ENCODE measurements at places on chromosomes 7 and 10. TPM values are rescaled to one million over a fixed set of nuclear protein-coding genes. Genes with fewer than 3 reads are reported as not detected.

- H3K27ac ChIP-seq = no peak overlapping the region
- DNase-seq = no peak
- H3K27me3 ChIP-seq = no peaks in the 10 kb centered on the region
- H3K4me3 ChIP-seq = no peak overlapping the region
- H3K4me1 ChIP-seq = peaks cover 6% of the 10 kb centered on the region
Observed at GRCh38 chr10:98391578-98391991, 23.4 kb downstream of the PYROXD2 start.

DNA sequence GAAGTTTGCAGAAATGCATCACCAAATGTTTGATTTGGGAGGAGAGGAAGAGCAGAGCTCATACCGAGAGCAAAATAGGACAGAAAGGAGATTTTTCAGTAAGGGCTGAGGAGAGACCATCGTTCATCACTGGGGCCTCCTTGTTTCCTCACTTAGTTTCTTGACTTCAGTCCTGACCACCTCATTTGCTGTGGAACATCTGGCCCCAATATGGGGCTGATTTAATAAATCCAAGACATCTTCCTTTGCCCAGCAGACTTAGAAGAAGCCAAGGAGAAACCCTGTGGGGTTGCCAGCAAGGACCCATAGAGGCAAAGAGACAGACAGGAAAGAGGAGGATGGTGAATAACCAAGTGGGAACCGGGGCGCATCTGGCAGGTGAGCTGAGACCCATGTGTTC lies 60.4 kb downstream of the CHST3 start:
- H3K4me1 ChIP-seq = no peaks in the 10 kb centered on the region
- H3K4me3 ChIP-seq = no peak overlapping the region
- H3K27me3 ChIP-seq = no peaks in the 10 kb centered on the region
- no peaks in the 10 kb centered on the region for H3K36me3 ChIP-seq

GRCh38 chr7:94355454-94355853 lies 39.2 kb upstream of the COL1A2 start:
- no peak overlapping the region for H3K4me3 ChIP-seq
- peaks cover 19% of the 10 kb centered on the region for H3K4me1 ChIP-seq
- no peak for DNase-seq

GRCh38 chr7:15838265-15838664 lies 151.8 kb upstream of the MEOX2 start:
- no peak overlapping the region for H3K4me3 ChIP-seq
- H3K27ac ChIP-seq = no peak overlapping the region
- H3K4me1 ChIP-seq = peaks cover 3% of the 10 kb centered on the region
- no peaks in the 10 kb centered on the region for H3K36me3 ChIP-seq
- no peaks in the 10 kb centered on the region for H3K27me3 ChIP-seq

GRCh38 chr7:99030457-99030856 lies 113.5 kb downstream of the SMURF1 start:
- H3K27me3 ChIP-seq = no peaks in the 10 kb centered on the region
- H3K4me1 ChIP-seq = no peaks in the 10 kb centered on the region
- H3K36me3 ChIP-seq = peaks cover 67% of the 10 kb centered on the region
- no peak overlapping the region for H3K4me3 ChIP-seq
- DNase-seq = no peak

GRCh38 chr10:131790021-131790420 lies 110.8 kb upstream of the PPP2R2D start:
- no peaks in the 10 kb centered on the region for H3K27me3 ChIP-seq
- no peaks in the 10 kb centered on the region for H3K36me3 ChIP-seq

DNA sequence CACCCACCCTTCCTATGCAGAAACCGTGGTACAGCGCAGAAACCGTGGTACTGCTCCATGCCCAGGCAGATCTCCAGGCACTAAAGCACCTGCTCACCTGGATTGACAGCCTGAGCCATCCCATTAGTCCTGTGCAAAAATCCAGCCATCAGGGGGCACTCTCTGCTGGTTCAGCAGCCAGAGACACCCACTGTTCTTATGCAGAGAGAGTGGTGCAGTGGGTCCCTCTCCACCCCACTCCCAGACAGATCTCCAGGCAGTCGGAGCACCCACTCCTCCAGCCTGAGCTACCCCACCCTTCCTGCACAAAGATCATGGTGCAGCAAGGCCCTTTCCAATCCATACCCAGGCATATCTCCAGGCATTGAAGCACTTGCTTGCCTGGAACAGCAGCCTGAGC lies 219.8 kb downstream of the CTNNA3 start:
- no peak for DNase-seq
- no peak overlapping the region for H3K4me3 ChIP-seq
- no peaks in the 10 kb centered on the region for H3K36me3 ChIP-seq
- no peak overlapping the region for H3K27ac ChIP-seq

GRCh38 chr7:112937651-112938415 lies 147.6 kb upstream of the TMEM168 start:
- no peak overlapping the region for H3K27ac ChIP-seq
- no peaks in the 10 kb centered on the region for H3K36me3 ChIP-seq
- no peaks in the 10 kb centered on the region for H3K27me3 ChIP-seq
- H3K4me1 ChIP-seq = peaks cover 24% of the 10 kb centered on the region

DNA sequence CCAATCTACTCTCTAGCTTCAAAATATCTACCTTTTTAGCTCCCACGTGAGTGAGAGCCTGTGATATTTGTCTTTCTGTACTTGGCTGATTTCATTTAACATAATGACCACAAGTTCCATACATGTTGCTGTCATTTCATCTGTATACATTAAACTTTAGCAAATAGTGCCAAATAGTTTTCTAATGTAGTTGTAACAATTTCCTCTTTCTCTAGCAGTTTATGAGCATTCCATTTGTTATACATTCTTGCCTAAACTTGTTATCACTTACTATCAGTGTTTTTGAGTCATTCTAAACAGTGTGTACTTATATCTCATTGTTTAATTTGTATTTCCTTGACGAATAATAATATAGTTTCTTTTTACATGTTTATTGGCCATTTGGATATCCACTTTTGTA lies 77.2 kb downstream of the NEUROD6 start:
- H3K27me3 ChIP-seq = no peaks in the 10 kb centered on the region
- H3K4me3 ChIP-seq = no peak overlapping the region
- DNase-seq = no peak
- no peak overlapping the region for H3K27ac ChIP-seq
- no peaks in the 10 kb centered on the region for H3K36me3 ChIP-seq

DNA sequence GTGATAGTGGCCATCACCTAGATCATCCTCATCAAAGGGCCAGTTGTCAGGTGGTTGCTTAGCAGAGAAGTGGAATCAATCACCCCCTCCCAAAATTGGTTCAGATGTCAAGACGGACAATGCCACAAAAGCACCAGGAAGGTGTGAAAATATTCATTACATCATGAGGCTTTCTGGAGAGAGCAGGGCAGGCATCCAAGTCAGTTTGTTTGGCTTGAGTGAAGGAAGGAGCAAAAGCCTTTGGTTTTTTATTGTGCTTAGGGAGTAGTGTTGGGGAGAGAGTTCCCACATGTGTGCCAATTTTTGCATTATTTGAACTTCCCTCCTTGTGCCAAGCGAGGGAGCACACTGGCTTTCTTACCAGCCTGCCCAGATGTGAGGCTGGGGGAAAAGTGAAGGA lies 1082.9 kb downstream of the LRMDA start:
- H3K27me3 ChIP-seq = no peaks in the 10 kb centered on the region
- H3K27ac ChIP-seq = no peak overlapping the region
- no peaks in the 10 kb centered on the region for H3K4me1 ChIP-seq
- H3K36me3 ChIP-seq = no peaks in the 10 kb centered on the region

- DNase-seq = no peak
- H3K27ac ChIP-seq = no peak overlapping the region
- no peaks in the 10 kb centered on the region for H3K4me1 ChIP-seq
- H3K4me3 ChIP-seq = no peak overlapping the region
- H3K36me3 ChIP-seq = no peaks in the 10 kb centered on the region
Observed at GRCh38 chr7:141156407-141156806, 82.5 kb downstream of the TMEM178B start.

GRCh38 chr7:101081432-101081831 lies 3.8 kb upstream of the TRIM56 start:
- no peak overlapping the region for H3K4me3 ChIP-seq
- no peaks in the 10 kb centered on the region for H3K36me3 ChIP-seq
- H3K27ac ChIP-seq = no peak overlapping the region
- H3K27me3 ChIP-seq = no peaks in the 10 kb centered on the region

DNA sequence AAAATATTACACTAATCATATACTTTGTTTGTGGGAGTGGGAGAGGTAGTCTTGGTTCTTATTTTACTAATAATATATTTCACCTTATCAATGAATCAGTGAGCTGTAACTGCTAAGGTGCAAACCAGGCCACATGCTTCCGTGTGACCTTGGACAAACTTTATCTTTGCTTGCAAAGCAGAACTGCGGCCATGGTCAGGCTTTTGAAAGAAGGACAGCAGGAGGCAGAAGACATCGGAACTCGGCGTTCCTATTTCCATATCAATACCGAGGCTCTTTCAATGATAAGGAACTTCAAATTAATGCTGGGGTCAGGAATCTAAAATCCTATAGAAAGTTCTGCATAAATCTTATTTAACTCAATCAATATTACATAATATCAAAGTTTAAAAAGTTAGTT lies 491.9 kb upstream of the PFKP start:
- no peak overlapping the region for H3K4me3 ChIP-seq
- DNase-seq = no peak
- H3K27me3 ChIP-seq = no peaks in the 10 kb centered on the region
- no peaks in the 10 kb centered on the region for H3K4me1 ChIP-seq
- H3K27ac ChIP-seq = no peak overlapping the region
- no peaks in the 10 kb centered on the region for H3K36me3 ChIP-seq

DNA sequence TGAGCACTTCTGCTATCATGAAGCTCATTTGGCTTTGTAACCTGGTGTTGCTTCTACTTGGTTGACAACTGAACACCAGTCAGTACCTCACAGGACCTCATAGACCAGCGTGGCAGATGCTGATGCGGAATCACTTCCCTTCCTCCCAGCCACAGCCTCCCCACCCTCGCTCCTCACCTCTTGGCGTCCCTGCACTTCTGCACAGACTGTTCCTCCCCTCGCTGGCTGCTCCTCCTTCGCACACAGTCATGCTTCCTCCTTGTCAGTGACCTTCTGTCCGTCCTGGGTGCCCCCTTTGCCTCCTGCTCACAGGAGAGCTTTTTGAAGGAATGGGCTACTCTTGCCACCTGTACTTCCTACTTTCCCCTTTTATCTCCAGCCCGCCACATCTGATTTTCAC lies 61.4 kb upstream of the CTBP2 start:
- H3K4me3 ChIP-seq = no peak overlapping the region
- no peaks in the 10 kb centered on the region for H3K36me3 ChIP-seq
- DNase-seq = no peak
- H3K4me1 ChIP-seq = no peaks in the 10 kb centered on the region

- no peaks in the 10 kb centered on the region for H3K4me1 ChIP-seq
- no peak overlapping the region for H3K4me3 ChIP-seq
- no peak for DNase-seq
- no peak overlapping the region for H3K27ac ChIP-seq
Observed at GRCh38 chr7:17311952-17312351, 13.5 kb downstream of the AHR start.

GRCh38 chr7:98236355-98237185 lies 15.5 kb downstream of the TECPR1 start:
- H3K27ac ChIP-seq = no peak overlapping the region
- DNase-seq = no peak
- no peak overlapping the region for H3K4me3 ChIP-seq
- H3K4me1 ChIP-seq = no peaks in the 10 kb centered on the region
- no peaks in the 10 kb centered on the region for H3K27me3 ChIP-seq

GRCh38 chr10:28644647-28645046 lies 32.7 kb upstream of the BAMBI start:
- no peak overlapping the region for H3K27ac ChIP-seq
- no peaks in the 10 kb centered on the region for H3K27me3 ChIP-seq
- DNase-seq = no peak
- no peaks in the 10 kb centered on the region for H3K4me1 ChIP-seq

GRCh38 chr7:50952544-50952943 lies 169.8 kb upstream of the GRB10 start:
- H3K27me3 ChIP-seq = no peaks in the 10 kb centered on the region
- no peak overlapping the region for H3K27ac ChIP-seq
- H3K4me3 ChIP-seq = no peak overlapping the region
- H3K4me1 ChIP-seq = no peaks in the 10 kb centered on the region
- H3K36me3 ChIP-seq = no peaks in the 10 kb centered on the region

DNA sequence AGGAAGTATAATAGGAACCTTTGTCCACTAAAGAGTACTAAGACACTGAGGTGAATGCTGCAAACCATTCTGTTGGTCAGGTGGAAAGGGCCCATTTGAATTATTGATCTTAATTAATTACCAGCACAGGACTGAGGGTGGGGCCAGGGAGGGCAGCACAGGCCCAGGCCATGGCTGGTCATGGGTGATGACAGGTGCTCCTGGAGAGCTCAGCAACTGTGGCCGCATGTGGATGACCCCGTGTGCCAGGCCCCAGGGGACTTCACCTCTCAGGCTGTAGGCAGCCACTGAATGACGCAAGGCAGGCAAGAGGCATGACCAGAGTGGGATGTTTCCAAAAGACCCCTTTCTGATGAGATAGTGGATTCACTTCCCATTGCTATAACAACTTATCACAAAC lies 54.2 kb downstream of the HECW1 start:
- H3K36me3 ChIP-seq = no peaks in the 10 kb centered on the region
- DNase-seq = no peak
- H3K27me3 ChIP-seq = no peaks in the 10 kb centered on the region
- no peak overlapping the region for H3K4me3 ChIP-seq

APBB1IP gene
- 99.8 TPM for total RNA-seq

HOXA4 gene
- total RNA-seq = 0.24 TPM

SFMBT2 gene
- 24.0 TPM for total RNA-seq

BEND7 gene
- total RNA-seq = not detected

MBL2 gene
- not detected for total RNA-seq

TRIM50 gene
- not detected for total RNA-seq

PPP1R3C gene
- not detected for total RNA-seq

DLX6 gene
- not detected for total RNA-seq

GDF2 gene
- not detected for total RNA-seq

KCP gene
- total RNA-seq = 3.8 TPM

HOXA6 gene
- 0.49 TPM for total RNA-seq

CAV1 gene
- total RNA-seq = 1.9 TPM

ELOVL3 gene
- not detected for total RNA-seq

VSIR gene
- 61.2 TPM for total RNA-seq

SGPL1 gene
- total RNA-seq = 46.2 TPM

All from B cell (primary cell).